CD4-positive, alpha-beta T cell treated with Interleukin-21 for 1 hour (primary cell): ENCODE measurements at places on chromosomes 11 and 22.

- no peak for DNase-seq
Measured at GRCh38 chr11:95360377-95361075, 129.5 kb upstream of the SESN3 start.

DNA sequence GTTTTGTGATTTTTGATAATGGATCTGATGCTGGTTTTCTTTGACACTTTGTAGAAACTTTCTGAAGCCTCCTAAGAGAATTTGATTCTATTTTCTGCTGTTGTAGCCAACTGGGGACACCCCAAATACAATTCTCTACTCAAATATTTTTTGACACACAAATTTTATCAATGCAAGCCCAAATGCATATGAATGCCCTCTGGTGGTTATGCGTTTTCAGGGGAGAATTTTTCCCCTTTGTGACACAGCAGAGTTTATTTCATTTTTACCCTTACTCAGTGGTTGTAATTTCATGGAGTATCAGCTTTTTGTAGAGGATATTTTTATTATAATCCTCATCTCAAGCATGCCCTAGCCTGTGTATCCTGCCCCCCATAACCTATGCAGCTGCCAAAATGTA is 44.7 kb upstream of the MTMR2 start:
- DNase-seq: no peak

GRCh38 chr11:16180868-16181267 is 175.5 kb downstream of the SOX6 start:
- DNase-seq: no peak

GRCh38 chr11:120121914-120122473 is 15.9 kb downstream of the TRIM29 start:
- no peak for DNase-seq

DNA sequence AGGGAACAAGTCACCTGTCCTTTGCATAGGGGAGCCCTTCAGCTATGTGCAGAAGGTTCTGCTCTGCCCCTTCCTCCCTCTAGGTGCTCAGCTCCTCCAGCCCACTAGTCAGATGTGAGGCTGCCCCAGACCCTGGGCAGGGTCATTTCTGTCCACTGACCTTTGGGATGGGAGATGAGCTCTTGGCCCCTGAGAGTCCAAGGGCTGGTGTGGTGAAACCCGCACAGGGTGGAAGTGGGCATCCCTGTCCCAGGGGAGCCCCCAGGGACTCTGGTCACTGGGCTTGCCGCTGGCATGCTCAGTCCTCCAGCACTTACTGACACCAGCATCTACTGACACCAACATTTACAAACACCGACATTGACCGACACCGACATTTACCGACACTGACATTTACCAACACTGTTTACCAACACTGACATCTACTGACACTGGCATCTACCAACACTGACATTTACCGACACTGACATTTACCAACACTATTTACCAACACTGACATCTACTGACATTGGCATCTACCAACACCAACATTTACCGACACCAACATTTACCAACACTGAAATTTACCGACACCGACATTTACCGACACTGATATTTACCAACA is 71.9 kb upstream of the PPP6R3 start:
- DNase-seq: no peak

DNA sequence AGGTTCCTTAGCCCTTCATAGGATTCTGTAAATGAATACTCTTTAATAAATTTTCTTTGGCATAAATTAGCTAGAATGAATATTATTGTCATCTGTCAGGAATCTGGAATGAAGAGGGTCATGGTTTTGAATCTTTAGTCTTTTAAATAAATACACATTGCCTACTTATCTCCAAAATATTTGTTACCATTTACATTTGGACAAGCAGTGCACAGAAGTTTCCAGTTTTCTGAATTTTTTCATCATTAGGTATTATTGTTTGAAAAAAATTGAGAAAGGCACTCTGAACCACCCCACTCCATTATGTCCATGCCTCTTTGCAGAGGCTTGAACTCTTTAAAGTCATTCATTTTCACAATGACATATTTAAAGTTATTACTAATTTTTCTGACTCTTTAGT is 549.0 kb upstream of the LUZP2 start:
- DNase-seq: no peak

DNA sequence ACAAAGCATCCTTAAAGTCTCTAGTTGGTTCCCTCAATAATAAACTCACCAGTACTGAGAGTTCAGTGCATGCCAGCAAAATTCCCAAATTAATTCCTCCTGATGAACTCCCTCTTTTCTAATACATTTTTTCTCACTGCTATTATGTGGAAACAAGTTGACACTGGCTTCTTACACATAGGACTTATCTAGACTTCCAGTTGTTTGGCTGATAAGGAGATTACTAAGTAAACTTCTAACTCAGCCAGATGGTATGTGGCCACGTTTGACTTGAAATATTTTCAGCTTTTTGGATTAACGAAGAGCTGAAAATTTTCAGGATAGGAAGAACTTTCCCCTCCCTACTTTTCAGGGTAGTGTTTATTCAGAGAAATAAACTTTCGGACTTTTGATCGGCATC is 1154.2 kb upstream of the TENM4 start:
- DNase-seq: no peak

GRCh38 chr11:16261836-16262644 is 94.3 kb downstream of the SOX6 start:
- no peak for DNase-seq

DNA sequence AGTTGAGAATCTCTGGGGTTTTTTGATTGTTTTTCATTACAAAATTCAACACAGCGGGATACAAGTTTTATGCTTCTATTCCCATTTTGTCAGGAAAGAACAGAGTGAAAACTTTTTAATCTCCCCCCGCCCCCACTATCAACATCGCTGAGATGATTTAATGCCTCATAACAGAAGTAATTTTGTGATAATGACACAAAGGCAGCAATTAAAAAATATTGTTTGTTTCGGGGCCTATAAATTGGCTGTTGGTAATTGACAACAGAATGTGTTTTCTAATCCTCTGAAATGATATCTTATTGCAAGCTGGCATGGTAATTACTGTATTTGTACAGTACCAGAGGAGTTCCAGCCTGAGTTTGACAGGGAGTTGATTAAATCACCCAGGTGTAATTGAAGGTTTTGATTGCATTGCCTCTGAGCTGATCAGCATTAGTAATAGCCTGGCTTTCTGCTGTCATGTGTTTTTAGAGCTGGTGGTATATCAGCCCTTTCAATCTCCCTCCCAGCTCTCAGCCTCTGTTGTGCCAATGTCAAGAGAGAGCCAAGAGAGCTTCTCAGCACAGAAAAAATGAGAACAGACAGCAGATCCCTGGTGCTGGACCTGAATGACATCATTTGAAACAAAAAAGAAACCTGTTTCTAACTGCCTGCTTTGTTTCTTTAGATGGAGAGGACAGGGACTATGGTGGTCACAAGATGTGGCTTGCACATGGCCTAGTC is 265.1 kb downstream of the FAM76B start:
- DNase-seq: no peak

DNA sequence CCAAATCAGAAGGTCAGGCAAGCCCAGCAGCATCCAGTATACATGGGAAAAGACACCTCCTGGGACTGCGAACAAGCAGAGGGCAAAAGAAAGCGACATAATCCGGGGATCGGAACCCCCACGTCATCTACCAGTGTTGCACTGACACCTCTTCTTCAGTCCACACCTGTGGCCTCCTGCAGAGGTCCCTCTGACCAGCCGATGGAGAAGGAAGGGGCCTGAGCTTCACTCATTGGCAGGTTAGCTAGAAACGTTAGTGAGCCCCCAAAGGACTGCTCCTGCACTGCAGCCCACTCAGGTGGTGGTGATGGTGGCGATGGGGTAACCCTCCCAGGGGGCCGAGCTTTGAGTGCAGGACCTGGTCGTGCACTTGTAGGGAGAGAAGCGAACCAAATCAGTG is 22.1 kb downstream of the ASCL2 start:
- no peak for DNase-seq

GRCh38 chr22:31329453-31330215 is 16.5 kb downstream of the PATZ1 start:
- no peak for DNase-seq

DNA sequence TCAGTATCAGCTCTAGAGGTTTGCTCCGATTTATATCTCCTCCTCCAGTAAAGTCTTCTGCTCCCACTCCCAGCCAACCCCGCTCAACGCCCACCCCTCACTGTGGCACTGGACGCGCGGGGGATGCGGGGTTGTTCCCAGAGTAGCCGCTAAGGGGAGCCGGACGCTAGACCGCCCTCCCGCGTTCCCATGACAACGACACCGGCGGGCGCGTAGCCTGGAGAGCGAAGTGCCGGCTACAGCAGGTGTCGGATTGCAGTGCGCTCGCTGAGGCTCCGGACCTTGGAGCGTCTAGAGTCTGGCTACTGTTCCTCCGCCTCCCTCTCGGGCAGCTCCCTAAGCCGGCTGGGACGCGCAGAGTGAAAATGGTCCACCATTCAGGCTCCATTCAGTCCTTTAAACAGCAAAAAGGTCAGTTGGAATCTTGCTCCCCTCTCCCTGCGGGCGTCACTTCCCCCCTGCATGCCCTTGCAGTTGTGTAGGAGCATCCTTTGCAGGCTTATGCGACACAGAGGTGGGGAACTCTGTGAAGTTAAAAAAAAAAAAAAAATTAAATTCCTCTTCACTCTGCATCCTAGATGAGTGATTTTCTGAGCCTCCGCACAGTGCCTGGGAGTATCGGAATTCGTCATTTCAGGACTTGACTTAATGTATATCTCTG is at the start of gene ANO3:
Gene ANO3, plus strand, starts transcription at position 220 of the 661 bp plus-strand sequence. Its CDS starts 146 bp downstream, at position 366.
- DNase-seq: no peak

- no peak for DNase-seq
Measured at GRCh38 chr11:35372565-35373283, 46.6 kb downstream of the SLC1A2 start.

GRCh38 chr11:56848141-56848809 is 99.8 kb upstream of the OR9G4 start:
- DNase-seq: no peak

DNA sequence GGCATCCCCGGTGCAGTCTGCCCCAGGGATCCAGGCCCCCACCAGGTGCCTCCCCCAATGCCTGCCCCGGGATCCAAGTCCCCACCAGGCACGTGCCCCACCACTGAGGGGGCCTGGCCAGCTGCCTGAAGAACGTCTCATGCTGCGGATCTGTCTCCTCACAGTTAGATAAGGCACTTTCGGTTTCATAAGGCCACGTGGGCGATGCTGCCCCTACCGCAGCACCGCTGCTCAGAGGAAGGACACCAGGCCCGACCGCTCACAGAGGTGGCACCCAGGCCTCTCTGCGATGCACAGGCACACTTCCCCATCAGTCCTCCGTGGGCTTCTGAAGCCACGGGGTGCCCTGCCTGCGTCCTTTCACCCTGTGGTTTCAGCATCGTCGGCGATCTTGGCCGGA is 68.1 kb upstream of the BID start:
- DNase-seq: peak; percentile 60

- DNase-seq: no peak
Measured at GRCh38 chr22:35963237-35963810, 65.3 kb downstream of the RBFOX2 start.

DNA sequence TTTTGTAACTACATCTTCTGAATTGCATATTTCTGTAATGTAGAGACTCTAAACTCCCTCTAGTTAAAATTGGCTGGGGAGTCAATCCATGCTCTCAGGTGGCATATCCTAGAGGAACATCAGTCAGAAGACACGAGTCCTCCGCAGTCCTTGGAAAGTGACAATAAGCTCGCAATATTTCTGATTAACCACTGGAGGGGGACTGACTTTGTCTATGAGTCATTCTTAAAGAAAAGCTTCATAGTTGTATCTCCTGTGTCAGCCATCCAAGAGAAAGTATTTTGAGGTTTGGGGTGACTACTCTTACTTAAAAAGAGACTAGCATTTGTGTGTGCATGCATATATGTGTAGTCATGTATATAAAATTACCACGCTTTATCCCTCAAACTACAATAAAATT is 60.2 kb downstream of the SLN start:
- no peak for DNase-seq

- no peak for DNase-seq
Measured at GRCh38 chr11:27720277-27720830, 20.1 kb upstream of the BDNF start.

GRCh38 chr11:78418584-78419211 is 1.1 kb upstream of the GAB2 start:
- DNase-seq: no peak

GRCh38 chr11:92453055-92453454 is 228.4 kb downstream of the FAT3 start:
- DNase-seq: no peak

- DNase-seq: peak; percentile 37
Measured at GRCh38 chr22:31230155-31230870, 18.2 kb downstream of the LIMK2 start.

- no peak for DNase-seq
Measured at GRCh38 chr11:8283465-8284230, 20.0 kb upstream of the LMO1 start.

DNA sequence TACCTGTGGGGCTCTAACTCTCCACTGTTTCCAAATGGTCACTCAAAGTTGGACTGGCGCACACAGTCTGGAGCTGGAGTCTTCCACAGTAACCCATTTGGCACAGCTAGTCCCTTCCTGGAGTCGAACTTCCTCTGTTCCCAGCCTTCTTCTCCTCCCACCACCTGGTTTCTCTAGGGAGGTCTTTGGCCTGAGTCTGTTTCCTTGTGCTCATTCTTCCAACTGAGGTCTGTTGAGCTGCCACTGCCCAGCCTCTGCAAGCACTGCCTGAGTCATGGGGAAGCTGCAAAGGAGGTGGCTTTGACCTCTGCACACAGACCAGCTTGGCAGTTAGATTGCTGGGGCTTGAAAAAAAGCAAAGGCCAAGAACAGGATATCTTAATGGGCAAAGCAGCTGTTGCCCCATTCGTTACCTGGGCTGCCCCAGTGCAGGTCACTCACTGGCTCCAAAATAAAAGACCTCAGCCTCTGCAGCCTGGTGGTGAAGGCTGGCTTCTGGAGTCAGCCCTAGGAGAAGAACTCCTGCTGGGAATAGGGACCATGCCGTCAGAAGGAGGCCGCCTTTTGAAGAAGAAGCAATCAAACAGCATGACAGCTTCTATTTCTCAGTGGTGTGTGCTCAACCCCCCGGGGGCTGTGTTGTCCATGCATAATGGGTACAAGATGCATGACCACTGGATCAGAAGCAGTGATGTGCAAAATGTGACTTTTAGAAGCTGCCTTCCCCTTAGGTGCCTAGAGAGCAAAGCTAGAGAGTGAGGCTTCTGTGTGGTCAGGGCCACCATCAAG is 3.0 kb downstream of the ADAMTS15 start:
- DNase-seq: no peak
